ENCODE measurements at places on chromosomes 3 and 15. TPM values are rescaled to one million over a fixed set of nuclear protein-coding genes. Genes with fewer than 3 reads are reported as not detected.

DMXL2 gene
- total RNA-seq = 13.2 TPM

P2RY1 gene
- total RNA-seq = 32.9 TPM

KCNMB3 gene
- 2.3 TPM for total RNA-seq

- no peak for DNase-seq
Measured at GRCh38 chr3:41418961-41419691, 219.8 kb downstream of the CTNNB1 start.

- no peak for DNase-seq
Measured at GRCh38 chr3:197186887-197187588, 111.4 kb downstream of the DLG1 start.

- DNase-seq = no peak
Measured at GRCh38 chr15:52359722-52360121, 64.1 kb upstream of the MYO5C start.

DNA sequence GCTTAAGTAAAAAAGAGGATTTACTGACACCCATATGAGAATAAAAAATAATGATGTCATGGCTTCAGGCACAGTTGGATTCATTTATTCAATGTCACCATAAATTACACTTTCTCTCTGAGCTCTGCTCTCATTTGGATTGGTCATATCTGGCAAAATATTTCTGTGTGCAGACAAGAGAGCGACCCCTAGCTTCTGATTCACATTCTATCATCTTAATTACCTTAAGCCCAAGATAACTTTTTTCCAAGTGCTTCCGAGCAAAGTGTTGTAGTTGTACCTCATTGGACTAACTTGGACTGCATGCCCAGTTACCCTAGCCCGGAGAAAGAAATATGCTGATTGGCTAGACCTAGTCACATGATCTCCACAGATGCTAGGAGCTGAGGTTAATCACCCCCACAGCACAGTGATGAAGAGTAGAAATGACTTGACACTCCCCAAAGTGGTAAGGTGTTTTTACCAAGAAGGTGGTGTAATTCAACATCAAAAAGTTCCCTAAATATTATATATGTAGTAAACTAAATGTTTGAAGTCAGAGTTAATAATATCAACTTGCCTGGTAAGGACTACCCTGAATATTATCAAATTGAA lies 552.2 kb upstream of the SUCLG2 start:
- DNase-seq = no peak

DNA sequence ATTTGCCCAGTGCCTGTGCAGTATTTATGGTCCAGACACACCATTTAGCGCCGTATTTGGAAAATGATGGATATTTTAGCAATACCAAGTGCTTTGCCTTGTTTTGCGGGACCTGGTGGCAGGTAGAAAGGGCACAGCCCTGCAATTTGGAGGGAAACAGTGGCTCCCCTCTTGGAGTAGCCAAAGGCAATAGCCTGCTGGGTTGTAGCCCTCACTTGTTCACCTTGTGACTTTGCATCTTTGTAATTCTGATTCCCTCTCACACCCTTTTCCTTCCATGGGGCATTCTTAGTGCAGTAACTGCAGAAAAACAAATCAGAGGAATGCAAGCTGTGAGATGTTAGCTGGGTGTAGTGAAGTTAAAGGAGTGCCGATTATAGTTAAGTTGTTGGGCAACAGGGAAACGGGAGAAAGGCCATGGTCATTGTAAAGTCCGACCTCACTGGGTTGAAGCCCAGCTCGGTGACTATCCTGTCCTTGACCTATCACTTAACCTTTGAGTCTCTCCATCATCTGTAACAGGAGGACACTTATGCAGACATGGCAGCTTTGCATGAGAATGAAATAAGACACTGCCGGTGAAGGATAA lies 131.0 kb upstream of the KLHL25 start:
- no peak for DNase-seq

- no peak for DNase-seq
Measured at GRCh38 chr3:24401811-24402185, 92.9 kb downstream of the THRB start.

DNA sequence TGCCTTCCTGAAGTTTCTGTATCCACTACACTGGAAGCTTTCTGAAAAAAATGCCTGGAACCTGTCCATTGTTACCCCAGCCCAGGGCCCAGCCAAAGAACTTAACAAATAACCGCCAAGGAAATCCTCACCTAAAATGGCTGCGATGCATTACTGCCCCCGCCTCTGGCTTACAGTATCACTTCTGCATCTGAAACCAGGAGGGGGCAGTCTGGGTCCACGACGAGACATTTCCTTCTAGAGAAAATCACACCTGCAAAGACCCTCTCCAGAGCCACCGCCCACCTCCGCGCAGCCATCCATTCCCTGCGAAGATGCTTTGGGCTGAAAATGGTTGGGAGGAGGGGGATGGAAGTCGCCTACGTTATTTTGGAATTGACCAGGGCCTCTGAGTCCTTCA lies 22.4 kb upstream of the CELF6 start:
- DNase-seq = peak; percentile 82

GRCh38 chr3:100245927-100246326 lies 14.9 kb upstream of the TBC1D23 start:
- DNase-seq = no peak

Measured in WTC11 (cell line).